ENCODE measurements at places on chromosomes 3 and 15.
A peak's percentile ranks its signal among the peaks of the same experiment; 100 is the strongest.

DNA sequence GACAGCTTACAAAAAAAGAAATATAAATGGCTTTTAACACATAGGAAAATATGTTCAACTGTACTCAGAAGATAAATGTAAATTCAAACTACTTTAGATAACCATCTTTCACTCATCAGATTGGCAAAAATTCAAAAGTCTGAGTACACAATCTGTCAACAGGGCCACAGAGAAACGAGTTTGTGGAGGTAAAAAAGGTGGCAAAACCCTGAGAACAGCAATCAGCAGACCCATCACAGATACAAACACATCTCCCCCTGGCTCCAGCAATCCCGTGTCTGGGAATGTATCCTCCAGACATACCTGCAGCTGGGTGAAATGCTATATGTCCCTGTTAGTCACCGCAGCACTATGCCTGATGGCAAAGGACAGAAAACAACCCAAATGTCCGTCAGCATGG, 149.5 kb downstream of the OSBPL10 start:
- DNase-seq, result no peak

DNA sequence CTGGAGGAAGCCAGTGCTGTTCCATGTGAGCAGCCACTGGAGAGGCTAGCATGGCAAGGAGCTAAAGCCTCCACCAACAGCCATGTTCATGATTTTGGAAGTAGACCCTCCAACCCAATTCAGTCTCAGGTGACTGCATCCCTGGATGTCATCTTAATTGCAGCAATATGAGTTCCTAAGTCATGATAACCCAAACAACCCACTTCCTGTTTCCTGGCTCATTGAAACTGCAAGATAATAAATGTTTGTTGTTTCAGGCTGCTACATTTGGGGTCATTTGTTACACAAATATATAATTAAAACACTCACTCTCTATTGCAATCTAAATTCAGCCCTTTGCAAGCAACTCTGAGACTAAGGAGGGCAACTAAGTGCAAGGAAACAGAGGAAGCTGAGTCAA, 62.4 kb upstream of the SLC24A5 start:
- DNase-seq, result no peak

DNA sequence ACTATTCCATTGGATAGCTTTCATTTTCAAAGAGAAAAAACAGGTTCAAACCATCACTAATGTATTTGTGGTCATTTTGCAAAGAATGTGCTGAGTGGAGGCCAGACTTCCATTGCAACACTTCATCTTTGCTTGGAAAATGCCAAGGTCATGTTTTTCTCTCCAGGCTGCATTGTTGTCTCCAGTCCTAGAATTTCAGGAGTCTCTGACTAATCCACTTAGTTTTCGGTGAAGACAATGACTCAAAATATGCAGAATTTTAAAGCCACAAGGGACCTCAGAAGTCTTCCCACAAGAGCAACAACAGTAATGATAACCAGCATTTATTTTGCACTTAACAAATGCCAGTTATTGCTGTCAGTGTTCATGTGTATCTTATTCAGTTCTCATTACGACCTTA, 277.0 kb downstream of the RYR3 start:
- peak; percentile 12 for DNase-seq

GRCh38 chr3:59235634-59236012, 185.8 kb upstream of the CFAP20DC start:
- no peak for DNase-seq

- no peak for DNase-seq
These were observed 169.5 kb downstream of the MBNL1 start for GRCh38 chr3:152438181-152438580.
